ENCODE measurements at places on chromosomes 3 and 15.

DNA sequence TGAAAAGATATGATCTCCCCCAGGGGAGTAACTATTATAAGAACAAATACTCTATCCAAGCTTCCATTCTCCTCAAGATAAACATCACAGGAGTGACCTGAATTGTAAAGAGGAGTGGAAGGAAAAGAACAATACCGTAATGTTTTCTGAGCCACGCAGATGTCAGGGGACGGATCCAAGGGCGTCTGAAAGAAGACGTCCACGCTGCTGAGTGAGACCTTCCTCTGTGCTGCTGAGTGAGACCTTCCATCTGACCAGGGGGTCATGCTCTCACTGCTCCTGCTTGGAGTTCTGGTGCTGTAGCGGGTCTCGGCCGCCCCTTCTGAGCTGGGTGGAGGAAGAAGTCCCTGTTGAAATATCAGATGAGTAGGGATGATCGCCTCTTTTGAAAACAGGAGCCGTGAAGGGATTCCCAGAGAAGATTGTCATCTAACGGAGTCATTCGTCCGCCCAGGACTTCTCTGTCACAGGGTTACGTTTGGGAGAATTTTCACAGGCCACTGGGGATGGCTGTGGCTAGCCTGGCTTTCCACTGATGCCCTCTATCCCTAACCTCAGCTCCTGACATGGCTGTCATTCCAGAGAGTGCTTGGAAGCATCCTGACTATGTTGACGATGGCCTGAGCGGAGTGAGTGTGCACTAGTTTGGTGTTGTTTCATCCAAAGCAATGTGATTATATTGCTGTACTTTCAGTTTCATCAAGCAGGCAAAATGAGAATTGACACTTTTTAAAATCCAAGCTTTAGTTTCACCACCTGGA lies 184.9 kb downstream of the APBA2 start:
- no peak overlapping the region for H3K4me3 ChIP-seq
- no peaks in the 10 kb centered on the region for H3K27me3 ChIP-seq
- DNase-seq: no peak
- no peaks in the 10 kb centered on the region for H3K4me1 ChIP-seq
- no peak overlapping the region for H3K27ac ChIP-seq

GRCh38 chr3:51501833-51502561 lies 2.2 kb upstream of the DCAF1 start:
- no peak overlapping the region for H3K27ac ChIP-seq
- no peak overlapping the region for H3K4me3 ChIP-seq

- no peak overlapping the region for H3K4me3 ChIP-seq
These were observed 7.0 kb upstream of the ZXDC start for GRCh38 chr3:126482503-126483255.

DNA sequence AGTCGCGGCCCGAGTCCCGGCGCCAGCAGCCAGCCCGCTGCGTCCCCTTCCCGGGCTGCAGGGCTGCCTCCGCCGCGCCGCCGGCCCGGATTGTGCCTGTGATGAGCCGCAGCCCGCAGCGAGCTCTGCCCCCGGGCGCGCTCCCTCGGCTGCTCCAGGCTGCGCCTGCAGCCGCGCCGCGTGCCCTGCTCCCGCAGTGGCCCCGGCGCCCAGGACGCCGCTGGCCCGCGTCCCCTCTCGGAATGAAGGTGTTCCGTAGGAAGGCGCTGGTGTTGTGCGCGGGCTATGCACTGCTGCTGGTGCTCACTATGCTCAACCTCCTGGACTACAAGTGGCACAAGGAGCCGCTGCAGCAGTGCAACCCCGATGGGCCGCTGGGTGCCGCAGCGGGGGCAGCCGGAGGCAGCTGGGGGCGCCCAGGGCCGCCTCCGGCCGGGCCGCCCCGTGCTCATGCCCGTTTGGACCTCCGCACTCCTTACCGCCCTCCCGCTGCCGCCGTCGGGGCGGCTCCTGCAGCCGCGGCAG lies 1.2 kb downstream of the CHST2 start:
- H3K4me3 ChIP-seq: peak overlapping the region; percentile 95
- H3K27ac ChIP-seq: no peak overlapping the region
- H3K27me3 ChIP-seq: no peaks in the 10 kb centered on the region
- H3K36me3 ChIP-seq: no peaks in the 10 kb centered on the region
- H3K4me1 ChIP-seq: peaks cover 25% of the 10 kb centered on the region

DNA sequence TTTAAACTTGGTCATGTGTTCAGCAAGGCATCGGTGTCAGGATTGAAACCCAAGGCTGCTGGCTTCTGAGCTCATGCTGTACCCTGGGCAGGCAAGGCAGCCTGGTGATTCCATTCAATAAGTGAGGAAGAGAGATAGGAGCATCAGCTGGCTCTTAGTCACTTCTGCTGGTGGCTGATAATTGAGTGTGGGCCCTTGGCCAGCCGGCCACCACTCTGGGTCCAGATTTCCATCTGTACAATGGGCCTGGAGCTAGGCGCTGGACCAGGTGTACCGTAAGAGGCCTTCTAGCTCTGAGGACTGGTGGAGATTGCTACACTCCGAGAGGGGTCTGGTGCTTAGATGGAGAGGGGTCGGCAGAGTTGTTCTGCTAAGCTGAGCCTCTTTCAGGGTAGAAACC lies 4.3 kb downstream of the CD276 start:
- no peak for DNase-seq
- peaks cover 21% of the 10 kb centered on the region for H3K27me3 ChIP-seq
- peaks cover 9% of the 10 kb centered on the region for H3K4me1 ChIP-seq

DNA sequence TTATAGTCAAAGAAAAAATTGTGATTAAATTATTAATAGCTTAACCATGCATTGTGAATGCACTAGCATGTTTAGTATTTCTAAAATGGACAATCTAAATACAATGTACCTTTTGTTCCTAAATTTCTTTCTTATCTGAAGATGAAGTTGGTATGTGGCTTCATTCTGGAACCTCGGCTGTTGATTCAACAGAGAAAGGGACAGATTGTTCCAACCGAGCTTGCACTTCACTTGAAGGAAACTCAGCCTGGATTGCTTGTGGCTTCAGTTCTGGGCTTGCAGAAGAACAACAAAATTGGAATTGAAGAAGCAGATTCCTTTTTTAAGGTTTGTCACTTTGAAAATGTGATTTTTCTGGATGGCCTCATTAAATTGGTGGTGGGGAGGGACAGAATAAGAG lies 32.6 kb downstream of the HPS3 start:
- H3K27me3 ChIP-seq: no peaks in the 10 kb centered on the region
- H3K4me3 ChIP-seq: no peak overlapping the region
- DNase-seq: no peak
- peaks cover 4% of the 10 kb centered on the region for H3K4me1 ChIP-seq
- no peak overlapping the region for H3K27ac ChIP-seq
- H3K36me3 ChIP-seq: peaks cover 8% of the 10 kb centered on the region
